ENCODE measurements at places on chromosomes 3 and 15.
A peak's percentile ranks its signal among the peaks of the same experiment; 100 is the strongest.

DNA sequence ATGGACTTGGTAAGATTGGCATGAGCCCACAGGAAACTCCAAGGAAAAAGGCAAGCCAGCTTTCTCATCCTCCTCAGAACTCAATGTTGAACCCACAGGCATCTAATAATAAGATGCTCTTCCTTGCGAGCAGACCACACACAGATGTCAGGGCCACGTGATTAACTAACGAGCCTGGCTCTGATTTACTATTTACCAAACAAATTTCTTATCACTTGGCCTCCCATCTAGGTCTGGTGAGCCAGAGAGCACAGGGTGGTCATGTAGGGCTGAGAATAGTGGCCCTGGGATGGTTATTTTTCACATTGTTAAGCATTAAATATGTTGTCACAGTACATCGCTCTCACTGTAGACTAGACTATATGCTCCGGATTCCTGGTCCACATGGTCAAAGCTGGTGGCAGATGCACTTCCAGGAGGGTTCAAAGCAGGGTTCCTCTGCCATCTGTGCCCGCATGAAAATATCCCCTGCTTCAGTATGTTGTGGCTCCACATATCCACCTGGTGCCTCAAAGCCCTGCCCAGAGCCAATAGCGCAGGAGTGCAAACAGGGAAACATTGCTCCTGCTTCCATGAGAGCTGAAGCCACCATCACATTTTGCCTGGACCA is 472.5 kb upstream of the WNT5A start:
- DNase-seq = no peak

- no peak for DNase-seq
Measured at GRCh38 chr15:47872208-47872607, 154.9 kb downstream of the SEMA6D start.

- DNase-seq = peak; percentile 48
Measured at GRCh38 chr3:114809668-114810413, 337.2 kb downstream of the ZBTB20 start.

DNA sequence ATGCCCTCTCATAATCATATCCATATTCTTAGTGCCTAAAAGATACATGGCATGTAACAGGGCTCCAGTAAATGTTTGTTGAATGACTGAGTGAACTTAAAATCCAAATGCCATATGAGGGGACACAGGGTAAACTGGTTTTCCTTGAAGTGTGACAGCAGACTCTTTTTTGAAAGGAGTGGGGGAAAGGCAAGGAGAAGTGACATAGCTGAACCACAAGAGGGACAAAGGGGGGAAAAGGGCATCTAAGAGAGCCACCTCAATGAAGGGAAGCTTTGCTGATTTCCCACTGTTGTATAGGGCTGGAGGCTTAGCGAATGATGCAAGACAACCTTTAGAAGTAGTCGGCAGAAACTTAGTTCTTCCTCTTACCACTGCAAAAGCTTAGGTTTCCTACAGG is 9.1 kb downstream of the TRIM42 start:
- no peak for DNase-seq

GRCh38 chr15:87021751-87022150 is 942.1 kb downstream of the AGBL1 start:
- DNase-seq = no peak

GRCh38 chr15:33517944-33518343 is 207.2 kb downstream of the RYR3 start:
- no peak for DNase-seq

GRCh38 chr3:185825006-185825638 is at the start of gene IGF2BP2:
TSS of gene IGF2BP2 (minus strand) at chr3:185825042. CDS start at chr3:185824960, 82 bp downstream.
- peak; percentile 88 for DNase-seq

DNA sequence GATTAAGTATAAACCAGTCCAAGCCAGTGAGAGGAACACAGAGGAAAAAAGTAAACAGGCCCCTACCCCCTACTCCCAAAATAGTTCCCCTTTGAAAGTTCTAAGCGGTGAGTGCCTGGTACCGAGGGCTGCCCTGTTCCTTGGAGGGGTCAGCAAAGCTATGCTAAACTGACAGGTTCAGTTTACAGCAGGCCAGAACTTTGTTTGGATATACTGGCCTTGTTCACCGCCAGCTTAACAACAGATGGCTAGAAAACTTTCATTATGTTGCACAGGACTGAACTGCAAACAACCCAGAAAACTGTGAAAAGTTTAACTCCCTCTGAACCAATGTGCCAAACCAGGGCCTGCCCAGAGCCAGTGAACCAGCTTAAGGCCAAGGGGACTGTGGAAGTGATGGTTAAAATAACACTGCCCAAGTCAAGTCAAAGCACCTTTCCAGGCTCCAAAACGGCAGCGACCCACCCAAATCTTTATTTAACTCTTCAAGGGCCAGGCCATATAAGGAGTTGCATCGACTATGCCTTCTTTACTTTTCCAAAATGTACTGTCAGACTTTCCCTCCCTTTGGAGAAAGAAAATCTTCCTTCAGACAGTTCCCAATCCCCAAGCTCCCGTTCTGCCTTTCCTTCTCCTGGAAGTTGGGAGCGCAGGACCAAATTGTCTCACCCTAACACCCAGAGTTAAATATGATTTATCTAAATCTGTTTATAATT is 448.0 kb downstream of the FOXP1 start:
- no peak for DNase-seq

- DNase-seq = no peak
Measured at GRCh38 chr3:29527246-29527645, 246.4 kb downstream of the RBMS3 start.

DNA sequence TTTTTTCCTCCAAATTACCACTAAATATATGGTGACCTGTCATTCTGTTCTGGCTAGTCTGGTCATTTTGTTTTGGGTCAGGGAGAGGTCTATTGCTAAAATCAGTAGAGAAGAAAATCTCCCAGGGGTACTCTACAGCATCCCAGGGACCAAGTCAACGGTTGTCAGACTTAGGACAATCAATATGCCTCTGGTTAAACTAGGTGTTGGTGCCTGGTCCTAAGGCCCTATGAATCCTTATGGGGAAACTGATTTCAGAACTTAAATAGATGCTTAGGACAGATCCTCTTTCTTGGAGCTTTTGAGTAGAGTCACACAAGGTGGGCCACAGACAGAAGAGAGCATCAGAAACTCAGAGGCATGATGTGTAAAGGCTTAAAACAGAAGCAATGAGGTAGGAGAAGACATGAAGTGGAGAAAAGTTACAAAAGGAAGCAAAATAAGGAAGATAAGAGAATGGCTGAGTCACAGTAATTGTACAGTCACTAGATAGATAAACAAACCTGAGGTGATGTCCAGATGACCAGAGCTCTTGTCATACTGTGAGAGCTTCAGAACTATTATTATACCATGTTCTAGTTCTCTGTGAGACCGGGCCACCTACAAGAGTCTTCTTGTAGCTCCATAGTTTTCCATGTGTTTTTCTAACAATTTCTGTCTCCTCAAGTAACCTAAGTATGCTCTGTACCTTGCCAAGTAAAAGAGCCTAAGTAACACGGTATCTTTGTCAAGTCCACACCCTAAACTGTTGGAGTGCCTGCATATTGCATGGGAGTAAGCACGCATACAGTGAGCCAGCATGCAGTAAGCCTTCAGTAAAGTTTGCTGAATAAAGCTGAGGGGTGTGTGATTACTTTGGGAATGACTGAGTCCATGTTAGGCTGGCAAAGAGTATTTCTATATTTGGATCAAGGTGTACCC is 44.6 kb upstream of the LEKR1 start:
- peak; percentile 77 for DNase-seq

DNA sequence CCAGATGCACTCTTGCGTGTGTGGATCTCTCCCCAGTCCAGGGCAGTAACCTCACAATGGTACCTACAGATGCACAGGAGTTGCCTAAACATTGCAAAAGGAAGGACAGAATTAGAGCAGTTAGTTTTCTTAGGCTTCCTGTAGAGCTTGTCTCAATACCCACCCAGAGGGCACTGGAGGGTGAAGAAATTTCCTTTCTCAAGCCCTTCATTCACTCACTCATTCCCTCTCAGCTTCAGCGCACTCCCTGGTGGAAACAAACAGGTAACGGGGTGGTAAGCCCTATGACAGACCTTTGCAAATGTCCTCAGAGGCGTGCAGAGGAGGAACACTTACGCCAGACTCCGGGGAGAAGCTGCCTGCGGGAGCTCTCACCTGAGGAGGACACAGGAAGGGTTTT is 267.4 kb upstream of the HES1 start:
- peak; percentile 24 for DNase-seq

Measured in Caki2 (cell line).